Immature natural killer cell (primary cell): ENCODE measurements at places on chromosomes 16 and 17. TPM values are rescaled to one million over a fixed set of nuclear protein-coding genes. Genes with fewer than 3 reads are reported as not detected.

- DNase-seq, result no peak
These were observed 589.2 kb downstream of the CDH11 start for GRCh38 chr16:64532691-64533090.

- no peak for DNase-seq
These were observed 185.3 kb upstream of the CACNG3 start for GRCh38 chr16:24070851-24071250.

DNA sequence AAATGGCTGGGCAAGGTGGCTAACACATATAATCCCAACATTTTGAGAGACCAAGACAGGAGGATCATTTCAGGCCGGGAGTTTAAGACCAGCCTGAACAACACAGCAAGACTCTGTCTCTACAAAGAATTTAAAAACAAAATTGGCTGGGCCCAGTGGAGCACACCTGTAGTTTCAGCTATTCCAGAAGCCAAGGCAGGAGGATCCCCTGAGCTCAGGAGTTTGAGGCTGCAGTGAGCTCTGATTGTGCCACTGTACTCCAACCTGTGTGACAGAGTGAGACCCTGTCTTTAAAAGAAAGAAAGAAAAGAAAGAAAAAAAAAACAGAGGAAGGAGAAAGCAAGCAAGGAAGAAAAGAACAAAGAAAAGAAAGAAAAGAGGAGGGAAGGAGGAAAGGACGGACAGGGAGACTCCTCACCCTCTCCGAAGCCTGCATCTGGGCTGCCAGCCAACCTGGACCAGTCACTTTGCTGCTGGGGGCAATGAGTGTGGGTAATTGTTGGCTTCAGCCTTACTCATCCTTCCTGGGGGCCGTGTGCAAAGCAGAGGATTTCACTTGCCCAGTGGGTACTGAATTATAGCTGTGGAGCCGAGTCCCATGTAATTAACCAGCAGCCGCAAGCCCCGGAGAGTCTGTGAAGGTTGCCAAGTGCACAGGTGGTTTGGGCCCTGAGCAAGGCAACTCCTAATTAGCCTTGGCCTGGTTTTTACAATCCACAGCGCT, 6.7 kb upstream of the MT4 start:
- no peak for DNase-seq

- DNase-seq, result no peak
These were observed 26.1 kb upstream of the ZNF750 start for GRCh38 chr17:82865774-82866395.

DNA sequence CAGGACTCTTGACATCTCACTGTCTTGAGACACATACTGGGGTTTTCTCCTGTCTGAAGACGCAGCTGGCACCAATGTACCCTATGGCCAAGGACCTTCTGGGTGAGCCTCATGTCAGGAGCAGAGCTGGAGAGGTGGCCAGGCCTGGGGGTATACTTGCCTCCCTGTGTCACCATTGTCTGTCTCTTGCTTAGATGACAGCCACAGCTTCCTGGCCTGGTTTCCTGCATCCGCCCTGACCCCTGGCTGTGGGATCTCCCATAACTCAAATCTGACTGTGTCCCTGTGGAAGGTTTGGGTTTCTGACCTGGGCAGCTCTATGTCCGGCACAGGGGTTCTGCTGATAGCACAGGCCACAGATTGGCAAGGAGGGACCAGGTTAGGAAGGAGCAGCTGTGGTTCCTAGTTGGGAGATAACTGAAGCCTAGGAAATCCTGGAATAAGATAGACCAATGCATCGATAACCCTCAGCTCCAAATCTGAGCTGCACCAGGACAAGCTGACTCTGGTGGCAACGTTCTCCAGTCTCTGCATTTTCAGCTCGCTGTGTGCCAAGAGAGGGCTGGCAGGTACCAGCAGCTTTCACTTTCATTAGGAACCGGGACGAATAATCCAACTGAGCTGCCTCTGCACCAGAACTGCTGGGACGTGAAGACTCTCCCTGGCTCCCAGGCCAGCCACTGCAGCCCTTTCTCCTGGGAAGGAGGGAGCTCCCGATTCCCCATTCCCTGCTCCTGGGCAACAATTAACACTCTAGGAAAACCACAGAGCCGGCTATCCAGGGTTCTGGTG, 5.0 kb downstream of the DEXI start:
- DNase-seq, result no peak

- no peak for DNase-seq
These were observed 3.6 kb downstream of the GAA start for GRCh38 chr17:80104956-80105375.

DNA sequence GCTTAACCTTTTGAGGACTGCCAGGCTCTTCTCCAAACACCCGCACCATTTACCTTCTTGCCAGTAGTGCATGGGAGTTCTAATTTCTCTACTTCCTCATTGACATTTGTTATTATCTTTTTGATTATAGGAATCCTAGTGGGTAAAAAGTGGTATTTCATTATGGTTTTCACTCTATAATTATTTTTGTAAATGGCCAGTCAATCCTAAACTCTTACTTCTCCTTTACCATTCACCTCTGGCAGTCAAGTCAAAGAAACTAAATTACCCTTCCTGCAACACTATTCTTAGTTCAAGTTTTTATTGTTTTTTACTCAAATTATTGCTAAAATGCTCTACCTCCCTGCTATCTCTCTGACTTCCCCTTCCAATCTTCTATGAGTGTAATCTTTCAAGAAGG, 29.8 kb upstream of the ANKFY1 start:
- DNase-seq, result no peak

The KRTAP1-1 gene
- not detected for polyA plus RNA-seq

The PCGF2 gene
- polyA plus RNA-seq, result not detected

- no peak for DNase-seq
These were observed 212.1 kb upstream of the TNRC6C start for GRCh38 chr17:77746393-77746792.

- no peak for DNase-seq
These were observed 1.3 kb downstream of the FUS start for GRCh38 chr16:31181102-31181830.

The FBXW10B gene
- not detected for polyA plus RNA-seq

DNA sequence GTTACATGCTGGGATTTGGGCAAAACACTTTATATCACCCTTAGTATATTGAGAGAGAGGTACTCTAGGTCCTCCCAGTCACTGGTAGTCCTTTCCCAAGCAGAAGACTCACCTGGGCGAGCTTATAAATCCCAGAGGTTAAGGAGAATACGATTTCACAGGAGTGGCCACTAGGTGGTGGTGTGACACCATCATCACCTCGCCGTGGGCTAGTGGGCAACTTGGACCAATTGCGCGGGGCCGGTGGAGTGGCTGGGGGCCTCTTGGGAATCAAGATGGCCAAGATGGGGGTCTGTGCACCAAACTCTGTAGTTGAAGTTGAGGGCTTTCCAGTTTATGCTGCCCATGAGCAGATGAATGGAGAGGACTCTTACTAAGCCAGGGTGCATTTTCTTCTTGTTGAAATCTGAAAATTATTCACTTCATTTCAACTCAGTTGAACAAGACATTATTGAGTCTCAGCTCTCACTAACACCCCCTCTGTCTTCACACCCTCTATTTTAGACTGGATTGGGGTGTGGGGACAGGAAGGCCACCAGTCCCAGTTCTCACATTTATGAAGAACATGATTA, 38.2 kb upstream of the PIRT start:
- no peak for DNase-seq

- no peak for DNase-seq
These were observed 118.4 kb downstream of the COPRS start for GRCh38 chr17:31740611-31741082.

GRCh38 chr16:54115558-54115957, 171.0 kb downstream of the IRX3 start:
- DNase-seq, result no peak

DNA sequence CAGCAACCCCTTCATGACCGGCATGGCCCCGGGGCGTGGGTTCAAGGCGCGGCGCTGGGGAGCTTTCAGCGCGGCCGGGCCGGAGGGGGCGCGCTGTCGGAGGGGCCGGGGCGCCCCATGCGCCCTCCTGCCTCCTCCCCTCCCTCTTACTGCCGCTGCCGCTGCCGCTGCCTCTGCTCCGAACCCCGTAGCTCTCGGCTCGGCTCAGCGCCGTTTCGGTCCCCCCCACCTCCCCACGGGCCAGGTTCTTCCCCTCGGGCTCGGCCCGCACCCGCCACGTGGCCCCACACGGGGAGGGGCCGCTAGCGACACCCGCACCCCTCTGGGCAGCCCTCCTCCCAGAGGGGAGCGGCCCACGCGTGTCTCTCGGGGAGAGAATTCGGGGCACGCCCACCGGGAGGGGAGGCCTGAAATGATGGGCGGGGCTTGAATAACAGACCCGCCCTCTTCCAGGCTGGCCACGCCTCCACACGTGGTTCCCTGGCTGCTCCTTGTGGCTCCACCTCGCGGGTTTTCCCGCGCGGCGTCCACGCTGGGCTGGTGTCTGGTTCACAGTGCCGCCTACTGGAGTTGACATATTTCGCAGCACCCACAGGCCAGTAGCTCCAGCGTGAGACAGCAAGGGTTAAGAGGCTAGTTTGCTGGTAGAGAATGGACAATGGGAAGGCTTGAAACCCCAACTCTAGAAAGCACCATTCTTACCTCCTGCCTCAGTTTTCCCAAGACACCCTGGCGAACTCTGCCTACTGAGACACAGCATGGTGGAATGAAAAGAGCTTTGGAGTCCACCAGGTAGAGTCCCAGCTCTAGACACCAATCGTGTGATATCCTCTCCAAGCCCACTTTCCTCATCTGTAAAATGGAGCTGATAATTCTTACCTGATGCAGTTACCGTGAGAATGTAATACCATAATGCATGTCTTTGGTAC, at the start of gene KCNH4:
Gene KCNH4, minus strand, starts transcription at position 221 of the 929 bp plus-strand sequence. Its CDS starts 197 bp downstream, at position 24.
- peak; percentile 84 for DNase-seq

The CNTD1 gene
- 0.40 TPM for polyA plus RNA-seq

GRCh38 chr17:45902892-45903346, 8.6 kb downstream of the MAPT start:
- no peak for DNase-seq

DNA sequence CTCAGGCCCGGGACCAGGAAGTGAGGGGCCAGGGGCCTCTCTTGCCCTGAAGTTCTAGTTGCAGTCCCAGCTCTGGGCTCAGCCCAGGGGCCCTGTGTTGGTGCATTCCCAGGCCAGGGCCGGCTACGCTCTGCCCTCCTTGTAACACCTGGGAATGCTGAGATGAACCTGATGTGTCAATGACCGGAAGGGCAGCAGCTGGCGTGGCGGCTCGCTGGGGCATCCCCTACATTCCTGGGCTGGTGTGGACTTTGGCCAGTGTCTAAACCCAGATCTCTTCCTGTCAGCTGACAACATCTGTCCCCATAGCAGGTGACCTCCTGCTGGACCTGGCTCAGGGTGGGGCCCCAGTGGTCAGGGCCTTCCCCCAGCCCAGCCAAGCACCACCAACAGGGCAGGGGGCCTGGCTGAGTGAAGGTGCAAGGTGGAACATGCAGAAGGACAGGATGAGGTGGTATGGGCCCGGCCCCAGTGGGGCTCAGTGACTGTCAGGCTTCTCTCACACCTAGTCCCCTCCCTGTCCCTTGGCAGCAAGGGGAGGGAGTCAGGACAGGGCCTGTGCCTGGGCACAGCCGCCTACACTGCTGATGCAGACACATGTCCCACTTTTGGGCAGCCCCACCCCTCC, 15.9 kb downstream of the FAM83G start:
- no peak for DNase-seq

DNA sequence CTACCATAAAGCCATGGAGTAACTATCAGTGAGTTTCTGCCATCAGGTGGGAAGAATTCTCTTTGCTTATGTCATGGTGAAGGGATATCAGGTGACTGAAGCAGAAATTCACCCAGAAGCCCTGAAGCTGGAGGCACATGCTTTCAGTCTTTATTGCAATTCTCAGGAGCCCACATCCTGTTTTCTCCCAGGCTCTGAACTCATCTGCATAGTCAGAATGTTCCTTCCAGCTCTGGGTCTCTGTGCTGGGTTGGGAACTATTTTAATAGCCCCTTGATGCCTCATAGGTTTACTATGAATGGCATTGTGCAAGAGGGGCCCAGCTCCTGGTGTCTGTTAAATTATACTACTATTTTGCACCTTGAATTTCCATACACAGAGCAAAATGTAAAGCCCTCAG, 198.4 kb upstream of the SOX9 start:
- no peak for DNase-seq
